ENCODE measurements at places on chromosomes 16 and 17.

- DNase-seq: no peak
Observed at GRCh38 chr16:85378145-85379040, 234.7 kb upstream of the GSE1 start.

DNA sequence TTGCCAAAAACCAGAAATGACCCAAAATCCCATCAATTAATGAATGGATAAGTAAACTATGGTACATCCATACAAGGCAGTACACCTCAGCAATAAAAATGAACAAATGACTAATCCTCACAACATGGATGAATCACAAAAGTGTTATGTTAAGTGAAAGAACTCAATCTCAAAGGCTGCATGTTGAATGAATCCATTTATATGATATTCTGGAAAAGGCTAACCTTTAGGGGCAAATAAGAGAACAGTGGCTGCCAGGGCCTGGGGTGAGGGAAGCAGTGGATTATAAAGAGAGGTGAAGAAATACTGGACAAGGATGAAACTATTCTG lies 46.1 kb upstream of the MSI2 start:
- DNase-seq: no peak

DNA sequence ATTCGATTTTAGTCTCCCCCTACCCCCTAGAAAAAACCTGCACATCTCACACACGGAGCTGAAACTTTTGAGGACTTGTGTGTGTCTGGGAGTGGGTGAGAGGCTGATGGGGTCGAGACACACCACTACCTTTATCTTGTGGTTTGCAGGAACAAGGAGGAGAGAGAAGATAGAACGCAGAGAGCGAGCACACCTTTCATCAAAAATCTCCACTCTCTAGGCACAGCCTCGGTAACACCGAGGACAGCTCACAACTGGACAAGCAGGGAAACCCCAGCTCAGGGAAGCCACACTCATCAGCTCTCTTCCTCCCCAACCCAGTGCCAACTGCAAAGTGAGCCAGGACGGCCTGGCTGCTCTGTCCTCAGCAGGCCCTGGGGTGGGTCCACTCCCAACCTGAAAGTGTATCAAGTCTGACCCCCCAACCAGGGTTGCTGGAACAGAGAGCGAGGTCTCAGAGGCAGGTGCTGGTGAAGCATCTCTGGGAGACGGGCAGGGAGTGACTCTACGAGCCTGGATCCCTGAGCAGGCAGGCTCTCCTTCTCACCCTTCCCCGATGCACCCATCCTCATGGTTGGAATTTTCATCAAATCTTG lies 5.2 kb upstream of the GHDC start:
- DNase-seq: no peak

- DNase-seq: no peak
Observed at GRCh38 chr17:13888056-13888609, 181.2 kb upstream of the COX10 start.

DNA sequence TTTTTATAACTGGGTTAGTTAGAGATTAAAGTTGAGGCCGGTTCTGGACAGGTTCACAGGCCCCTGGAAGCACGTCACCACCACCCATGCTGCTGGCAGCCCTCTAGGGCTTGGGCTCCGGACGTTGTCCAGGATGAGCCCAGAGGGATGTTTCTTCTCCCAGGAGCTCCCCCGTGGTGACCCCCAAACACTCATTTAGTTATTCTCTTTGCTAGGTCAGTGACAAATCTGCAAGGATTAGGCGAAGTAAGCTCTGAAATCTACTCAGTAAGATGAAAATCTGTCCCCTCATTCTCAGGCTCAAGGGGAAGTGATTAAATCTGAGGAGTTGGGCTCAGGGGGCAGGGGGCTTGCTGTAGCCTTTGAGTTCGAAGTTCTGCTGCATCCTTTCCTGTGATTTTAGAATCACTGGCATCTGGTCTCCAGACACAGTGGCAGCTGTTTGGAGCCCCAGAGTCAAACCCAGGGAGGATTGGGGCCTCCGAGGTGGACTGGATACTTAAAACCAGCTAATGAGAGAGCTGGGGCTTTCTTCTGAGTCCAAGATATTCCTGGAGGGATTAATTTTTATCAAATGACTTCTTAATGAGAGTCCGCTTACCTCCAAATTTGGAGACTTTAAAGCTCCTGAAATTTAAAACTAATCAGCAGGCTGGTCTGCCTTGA lies 49.2 kb upstream of the HS3ST2 start:
- no peak for DNase-seq

DNA sequence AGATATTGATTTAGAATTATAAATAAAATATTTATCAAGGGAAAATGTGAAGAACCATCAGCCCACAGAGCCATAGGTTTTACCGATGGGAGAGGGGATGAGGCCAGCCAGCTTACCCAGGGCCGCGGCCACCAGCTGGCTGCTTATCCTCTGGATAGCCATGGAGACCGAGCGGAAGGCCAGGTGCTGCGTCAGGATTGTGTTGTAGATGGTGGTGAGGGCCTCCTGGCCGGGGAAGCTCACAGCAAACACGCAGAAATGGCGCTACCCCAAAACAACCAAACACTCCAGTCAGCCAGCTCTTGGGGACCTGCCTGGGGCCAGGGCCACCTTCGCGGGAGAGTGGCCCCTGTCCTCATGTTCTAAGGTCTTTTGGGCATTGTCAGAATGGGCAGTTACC lies 97.8 kb downstream of the DNAH17 start:
- DNase-seq: no peak

- DNase-seq: no peak
Observed at GRCh38 chr16:27298132-27298531, 15.6 kb upstream of the IL4R start.

DNA sequence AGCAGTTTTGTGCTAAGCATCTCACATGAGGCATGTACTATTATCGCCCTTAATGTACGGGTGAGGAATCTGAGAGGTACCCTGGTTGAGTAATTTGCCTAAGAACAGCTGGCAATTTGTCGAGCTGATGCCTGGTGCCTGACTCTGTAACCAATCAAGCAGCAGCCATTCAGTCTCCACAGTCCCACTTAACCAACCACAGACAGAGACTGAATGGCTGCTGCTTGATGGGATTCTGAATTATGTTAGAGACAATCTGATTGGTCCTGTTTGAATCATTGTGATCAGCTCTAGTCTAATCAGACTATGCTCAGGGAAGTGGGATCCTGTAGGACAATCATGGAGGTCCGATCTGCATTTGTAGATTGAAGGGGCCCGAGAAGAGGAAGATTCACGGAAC lies 447.0 kb downstream of the SHISA9 start:
- DNase-seq: peak; percentile 11

DNA sequence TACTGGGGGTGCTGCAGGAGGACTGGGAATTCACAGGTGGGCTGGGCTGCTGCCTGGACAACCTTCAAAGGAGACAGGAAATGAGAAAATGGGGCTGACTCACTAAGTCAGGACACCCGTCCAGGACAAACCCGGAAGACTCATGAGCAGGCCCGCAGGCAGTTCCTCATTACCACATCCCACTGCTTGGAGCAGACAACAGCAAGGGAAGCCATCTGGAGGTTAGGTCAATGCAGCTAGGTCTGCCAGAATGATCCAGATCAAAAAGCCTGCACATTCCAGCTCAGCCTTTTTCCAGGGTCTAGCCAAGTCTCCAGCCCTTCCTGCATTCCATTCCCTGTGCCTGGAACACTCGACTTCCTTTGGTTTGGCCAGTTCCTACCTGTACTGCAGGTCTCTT lies 536.5 kb upstream of the CDH11 start:
- no peak for DNase-seq

DNA sequence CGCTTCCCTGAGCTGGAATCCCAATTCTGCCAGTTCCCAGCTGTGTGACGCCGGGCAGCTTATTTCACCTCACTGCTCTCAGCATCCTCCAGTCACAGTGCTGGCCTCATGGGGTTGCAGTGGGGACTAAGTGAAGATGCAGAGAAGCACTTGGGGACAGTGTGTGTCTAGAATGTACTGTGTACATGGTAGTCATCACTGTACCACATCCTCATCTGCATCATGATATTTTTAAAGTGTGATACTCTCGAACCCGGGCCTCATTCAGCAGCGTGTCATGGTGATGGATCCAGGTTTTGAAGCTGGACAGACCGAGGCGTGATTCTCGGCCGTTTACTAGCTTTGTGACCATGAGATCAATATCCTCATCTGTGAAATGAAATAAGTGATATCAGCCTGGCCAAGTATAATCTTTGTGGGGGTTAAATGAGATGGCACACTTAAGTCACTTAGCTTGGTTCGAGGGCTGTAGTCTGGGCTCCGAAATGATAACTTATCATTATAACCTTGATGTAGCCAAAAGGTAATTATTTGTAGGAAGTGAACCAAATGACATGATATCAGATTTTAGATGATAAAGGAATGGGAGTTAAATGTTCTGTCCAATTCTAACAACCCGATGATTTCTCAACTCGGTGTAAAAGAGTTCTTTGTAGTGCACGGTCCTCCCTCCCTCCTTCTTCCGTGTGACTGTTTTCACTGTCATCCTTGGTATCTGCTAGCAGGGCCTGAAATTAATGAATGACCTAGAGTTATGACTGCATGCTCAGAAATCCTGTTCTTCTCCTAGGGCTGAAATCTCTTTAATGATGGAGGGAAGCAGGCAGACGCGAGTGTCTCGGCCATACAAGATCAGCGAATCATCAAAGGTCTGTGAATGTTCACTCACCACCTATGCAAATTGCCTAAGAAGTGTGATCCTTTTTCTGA lies 2.0 kb downstream of the KLHL36 start:
- no peak for DNase-seq

GRCh38 chr17:17416007-17416399 lies 60.8 kb upstream of the MED9 start:
- no peak for DNase-seq

DNA sequence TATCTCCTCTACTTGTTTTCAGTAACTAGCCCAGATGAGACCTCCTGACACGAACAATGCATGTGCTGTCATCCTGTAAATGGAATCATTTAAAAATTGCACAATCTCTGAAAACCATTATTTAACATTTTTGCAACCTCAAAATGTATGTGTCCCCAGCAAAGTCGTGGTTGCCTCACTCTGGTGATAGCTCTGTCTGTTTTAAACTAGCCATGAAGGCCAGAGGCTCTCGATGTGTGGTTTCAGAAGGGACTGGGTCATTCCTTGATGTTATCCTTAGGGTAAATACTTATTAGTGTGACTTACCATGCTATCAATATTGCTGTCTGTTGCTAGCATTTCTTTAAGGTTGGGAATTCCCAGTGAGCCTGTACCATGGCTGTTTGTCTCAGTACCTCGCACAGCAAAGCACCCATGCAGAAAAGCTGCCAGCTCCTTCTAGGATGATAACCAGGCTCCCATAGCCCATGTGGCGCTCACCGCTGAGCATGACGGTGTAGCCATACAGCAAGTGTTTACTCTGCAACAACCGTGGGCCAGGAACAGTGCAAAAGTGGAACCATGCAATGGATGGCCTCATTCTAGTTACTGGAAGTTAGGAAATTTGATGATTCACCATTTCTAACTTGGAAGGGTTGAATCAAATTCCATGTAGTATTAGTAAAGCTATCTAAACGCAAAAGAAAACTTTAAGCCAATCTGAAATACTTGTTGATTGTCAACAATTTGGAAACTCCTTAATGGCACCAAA lies 2.9 kb upstream of the PGS1 start:
- DNase-seq: no peak

DNA sequence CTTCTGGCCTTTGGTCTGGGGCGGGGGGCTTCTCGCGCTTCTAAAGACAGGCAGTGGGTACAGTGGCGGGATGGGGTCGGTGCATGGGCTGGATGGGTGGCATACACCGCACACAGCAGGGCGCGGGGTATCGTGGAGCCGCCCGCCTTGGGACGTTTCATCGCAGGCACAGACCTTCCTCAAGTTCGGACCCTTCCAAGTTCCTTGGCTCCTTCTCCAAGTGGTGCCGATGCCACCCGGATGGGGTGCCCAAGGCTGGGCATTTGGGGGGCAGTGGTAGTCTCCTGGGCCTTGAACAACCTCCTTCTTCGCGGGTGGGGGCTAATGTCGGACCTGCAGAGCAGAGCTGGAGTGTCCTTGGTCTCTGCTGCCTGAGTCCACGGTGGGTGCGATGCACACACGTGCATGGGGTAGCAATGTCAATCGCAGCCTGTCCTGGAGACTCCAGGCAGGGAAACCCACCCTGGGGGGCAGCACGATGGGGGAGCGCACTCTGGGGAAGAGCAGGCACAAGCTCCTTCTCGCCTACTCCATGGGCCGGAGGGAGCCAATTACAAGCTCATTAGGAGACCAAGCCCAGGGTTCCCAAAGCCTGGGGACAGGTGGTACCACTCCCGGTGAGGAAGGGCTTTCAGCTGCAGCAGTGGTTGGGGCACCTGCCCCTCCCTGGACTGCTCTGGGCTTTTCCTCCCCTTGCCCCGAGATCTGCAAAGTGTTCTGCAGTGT lies 686 bp upstream of the MTSS2 start:
- DNase-seq: no peak

DNA sequence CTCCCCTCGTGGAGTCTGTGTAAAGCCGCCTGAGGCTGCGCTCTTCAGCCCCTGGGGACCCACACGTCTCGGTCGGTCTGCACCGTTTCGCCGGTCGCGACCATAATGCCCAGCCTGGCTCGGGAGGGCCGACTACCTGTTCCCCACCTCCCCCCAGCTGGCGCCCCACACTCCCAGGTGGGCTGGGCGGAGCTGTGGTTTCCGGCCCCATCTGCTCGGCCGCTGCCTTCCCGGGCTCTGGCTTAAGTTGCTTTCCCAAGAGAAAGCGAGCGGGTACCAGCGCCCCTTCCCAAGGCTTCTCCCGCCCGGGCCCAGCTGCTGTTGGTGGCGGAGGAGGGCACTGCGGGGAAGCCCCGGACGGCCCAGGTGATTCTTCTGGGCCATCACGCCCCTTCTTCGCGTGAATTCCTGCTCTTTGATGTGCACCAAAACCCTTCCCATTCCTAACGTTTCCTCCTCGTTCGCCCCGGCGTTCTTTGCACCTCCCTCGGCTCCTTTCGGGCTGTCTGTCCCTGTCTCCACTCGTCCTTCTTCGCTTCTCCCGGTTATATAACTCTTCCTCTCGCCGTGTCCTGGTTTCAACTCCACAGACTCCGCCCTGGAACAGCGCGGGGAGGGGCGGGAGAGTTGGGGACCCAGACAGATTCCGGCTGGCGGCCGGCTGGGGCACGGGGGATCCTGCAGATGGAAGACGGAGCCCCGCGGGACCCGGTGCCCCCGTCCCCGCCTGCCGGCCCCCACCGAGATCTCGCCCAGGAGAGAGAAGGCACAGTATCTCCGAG lies 2.0 kb downstream of the KDM6B start:
- no peak for DNase-seq

- no peak for DNase-seq
Observed at GRCh38 chr16:88725609-88726407, 19.5 kb downstream of the CTU2 start.

- no peak for DNase-seq
Observed at GRCh38 chr16:53440125-53440524, 5.9 kb downstream of the RBL2 start.

DNA sequence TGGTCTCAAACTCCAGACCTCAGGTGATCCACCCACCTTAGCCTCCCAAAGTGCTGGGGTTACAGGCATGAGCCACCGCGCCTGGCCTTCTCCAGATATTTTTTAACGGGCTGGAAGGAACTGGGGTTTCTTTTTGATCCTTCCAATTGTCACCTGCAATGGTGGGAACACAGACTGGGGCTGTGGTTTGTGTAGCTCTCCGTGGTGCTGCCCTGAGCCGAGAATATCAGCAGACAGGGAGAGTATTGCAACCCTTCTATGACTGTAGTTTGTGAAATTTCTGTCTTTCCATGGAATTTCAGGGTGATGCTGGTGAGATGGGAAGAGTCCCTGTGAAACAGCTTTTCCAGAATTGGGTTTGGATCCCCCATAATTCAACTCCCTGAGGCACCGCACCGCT lies 263.5 kb downstream of the ENGASE start:
- no peak for DNase-seq
